ENCODE measurements at places on chromosomes 6 and 20.

- DNase-seq, result no peak
Observed at GRCh38 chr20:36591854-36592641, 13.5 kb upstream of the RAB5IF start.

GRCh38 chr6:15026832-15027231 is 219.0 kb upstream of the JARID2 start:
- no peak for DNase-seq

DNA sequence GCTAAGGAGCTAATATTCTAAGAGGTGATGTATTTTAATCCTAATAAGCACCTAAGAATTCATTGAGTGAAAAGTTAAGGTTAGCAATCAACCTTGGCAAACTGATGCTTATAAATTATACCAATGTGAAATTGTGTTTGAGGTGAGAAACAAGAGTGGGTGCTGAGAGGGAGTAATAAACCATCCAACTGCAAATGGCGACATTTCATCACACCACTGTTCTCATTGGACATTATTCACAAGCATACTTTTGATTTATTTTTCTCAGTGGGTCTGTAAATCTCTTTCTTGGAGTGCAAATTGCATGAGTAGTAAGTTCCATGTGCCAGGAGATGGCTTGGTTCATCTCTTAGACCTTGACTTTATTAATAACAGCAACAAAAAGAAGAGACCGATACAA is 71.5 kb downstream of the BMP6 start:
- no peak for DNase-seq

GRCh38 chr20:61555566-61555965 is 303.5 kb downstream of the CDH4 start:
- no peak for DNase-seq

DNA sequence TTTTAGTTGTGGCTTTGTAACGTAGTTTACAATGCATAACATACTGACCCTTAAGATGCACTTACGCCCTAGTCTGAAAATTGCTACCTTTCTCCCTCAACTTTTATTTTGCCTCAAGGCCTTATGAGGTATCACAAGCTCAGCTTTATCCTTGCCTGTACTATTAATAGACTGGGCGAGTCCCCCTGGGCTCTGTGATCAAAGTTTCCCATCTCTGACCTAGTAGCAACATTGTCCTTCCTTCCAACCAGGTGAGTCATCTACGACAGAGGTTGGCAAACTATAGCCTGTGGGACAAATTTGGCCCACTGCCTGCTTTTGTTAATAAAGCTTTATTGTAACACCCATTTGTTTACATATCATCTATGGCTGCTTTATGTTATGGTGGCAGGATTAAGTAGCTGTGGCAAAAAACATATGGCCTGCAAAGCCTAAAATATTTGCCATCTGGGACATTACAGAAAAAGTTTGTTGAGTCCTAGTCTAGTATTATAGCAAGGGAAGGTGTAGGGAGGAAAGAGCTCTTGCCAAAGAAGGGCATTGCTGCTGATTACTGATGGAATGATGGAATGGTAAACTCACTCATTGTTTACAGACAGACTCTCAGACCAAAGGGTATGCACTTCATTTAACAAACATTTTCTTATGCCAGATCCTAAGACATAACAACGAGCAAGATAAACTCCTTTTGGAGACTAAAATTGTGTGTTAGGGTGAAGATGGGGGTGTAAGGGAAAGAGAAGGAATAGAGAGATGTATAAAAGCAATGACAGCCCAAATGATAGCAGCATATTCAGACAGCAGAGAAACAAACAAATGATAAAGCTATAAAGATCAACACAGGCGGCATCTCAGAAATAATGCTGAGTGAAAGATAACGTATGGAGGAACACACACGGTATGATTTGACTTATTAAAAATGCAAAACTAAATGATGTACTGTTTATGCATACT is 74.2 kb downstream of the SLC22A23 start:
- DNase-seq, result no peak

GRCh38 chr20:1718604-1719384 is 61.2 kb upstream of the SIRPG start:
- DNase-seq, result no peak
